ENCODE measurements at places on chromosomes 1 and 21.

DNA sequence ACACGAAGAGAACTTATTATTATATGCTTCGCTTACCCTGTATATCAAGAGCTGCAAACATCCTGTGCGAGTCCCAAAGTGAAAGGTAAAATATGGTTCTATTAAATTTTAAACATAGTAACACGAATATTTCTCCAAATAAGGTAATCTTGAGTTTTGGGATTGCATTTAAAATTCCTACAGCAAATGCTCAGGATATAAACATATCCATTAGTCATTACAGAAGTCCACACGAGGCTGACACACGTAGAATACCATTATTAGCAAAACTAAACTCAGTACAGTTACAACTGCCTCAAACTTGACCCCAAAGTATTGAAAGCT lies 282 bp upstream of the LYPLAL1 start:
- DNase-seq, result peak; percentile 85

DNA sequence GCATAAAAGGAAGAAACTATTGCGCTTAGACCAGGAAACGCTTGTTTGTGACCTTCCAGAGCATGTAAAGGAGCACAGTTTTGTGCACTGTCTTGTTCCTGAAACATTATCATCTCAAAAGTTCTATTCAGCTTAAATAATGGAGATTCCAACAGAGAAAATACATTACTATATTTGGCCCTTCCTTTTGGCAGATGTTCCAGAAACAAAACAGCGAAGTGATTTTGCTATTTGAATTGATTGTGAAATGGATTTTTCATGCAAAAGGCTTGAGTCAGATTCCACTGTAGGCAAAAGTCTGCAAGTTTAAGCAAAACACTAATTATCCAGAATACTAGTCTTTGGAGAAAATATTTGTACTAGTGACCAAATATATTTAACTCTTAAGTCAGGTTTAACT lies 80.3 kb upstream of the PTBP2 start:
- DNase-seq, result no peak

DNA sequence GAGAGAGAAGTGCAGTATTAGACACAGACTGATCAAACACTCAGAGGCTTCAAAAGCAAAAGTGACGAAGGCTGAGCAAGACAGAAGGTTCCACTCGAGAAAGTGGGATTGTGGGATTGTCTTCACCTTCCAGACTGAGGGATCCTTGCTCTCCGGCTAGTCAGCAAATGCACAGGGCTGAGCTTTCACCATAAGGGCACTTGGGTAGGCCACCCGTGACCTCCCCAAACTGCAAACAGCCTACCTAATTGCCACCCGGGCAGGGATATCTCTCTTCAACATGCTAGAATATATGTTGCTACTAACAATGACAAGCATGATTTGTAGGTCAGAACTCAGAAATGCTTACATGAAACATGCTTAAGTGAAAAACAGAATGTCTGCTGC lies 35.3 kb upstream of the RIPK4 start:
- DNase-seq, result no peak

DNA sequence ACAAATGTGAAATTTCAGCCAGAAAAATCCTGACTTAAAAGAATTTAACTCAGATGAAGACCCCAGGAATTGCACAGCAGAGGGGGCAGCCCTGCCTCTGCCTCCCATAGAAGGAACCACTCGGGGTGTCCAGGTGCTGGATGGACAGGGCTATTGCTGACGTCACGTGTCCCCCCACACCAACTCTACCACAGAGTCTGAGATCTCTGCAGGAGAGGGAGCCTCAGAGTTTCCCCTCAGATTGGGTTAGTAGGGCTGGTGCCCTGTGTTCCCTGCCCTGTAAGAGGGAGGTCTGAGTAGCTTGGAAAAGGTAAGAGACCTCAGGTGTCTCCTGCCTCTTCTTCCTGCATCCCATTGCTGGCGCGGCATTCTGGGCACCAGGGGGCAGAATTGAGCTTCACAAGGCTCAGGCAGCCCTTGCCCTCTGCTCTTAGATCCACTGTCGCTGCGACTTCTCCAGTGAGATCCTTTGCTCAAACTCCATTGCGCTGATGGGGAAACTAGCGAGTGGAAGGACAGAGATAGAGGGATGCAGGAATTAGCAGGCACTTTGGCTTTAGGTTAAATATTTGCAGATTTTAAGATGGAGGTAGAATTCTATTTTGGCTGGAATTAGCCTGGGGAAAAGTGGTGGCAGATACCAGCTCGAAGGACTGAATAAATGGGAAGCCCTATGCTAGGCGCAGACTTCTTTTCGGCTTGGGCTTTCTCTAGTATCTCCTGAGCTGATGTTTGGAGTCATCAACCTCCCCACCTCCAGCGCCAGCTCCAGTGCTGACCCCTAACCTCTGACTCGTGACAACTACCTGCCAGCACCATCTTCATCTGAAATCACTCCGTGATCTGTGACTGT lies 42.8 kb upstream of the DMBX1 start:
- DNase-seq, result peak; percentile 32

DNA sequence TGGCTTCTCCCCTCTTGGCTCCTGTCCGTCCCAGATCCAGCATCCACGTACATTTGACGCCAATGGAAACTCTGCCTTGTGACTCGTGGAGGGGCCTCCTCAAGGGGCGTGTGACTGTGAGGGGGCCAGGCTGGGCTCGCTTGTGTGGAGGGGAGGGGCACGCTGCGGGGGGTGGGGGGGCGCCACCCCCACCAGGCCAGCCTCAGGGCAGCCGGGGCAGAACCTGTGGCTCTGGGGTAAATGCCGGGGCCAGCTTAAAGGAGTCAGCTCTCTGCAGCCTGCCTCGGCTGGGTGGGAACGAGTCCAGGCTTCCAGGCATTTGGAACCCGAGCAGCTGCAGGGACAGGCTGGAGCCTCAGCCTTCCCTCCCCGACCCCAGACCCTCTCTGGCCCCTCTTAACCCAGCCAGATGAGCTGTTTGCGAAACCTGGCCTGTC lies 94.1 kb downstream of the SIK1 start:
- no peak for DNase-seq

DNA sequence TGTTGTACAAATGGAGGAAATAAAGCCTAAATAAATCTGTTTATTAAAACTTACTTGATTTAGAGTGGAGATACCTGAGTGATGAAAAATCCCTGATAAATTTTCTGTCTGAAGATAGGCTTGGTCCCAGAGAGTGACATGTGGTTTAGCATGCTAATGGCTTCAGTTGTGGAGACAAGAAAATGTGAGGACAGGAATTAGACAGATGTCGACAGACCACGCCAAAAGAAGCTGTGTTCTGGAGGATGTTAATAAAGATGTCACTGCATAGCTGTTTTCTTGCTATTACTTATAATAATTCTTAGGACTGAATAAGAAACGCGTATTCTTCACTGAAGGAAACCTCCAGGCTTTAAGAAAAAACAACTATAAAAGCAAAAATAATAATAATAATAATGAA lies 154.9 kb downstream of the OLFM3 start:
- no peak for DNase-seq

DNA sequence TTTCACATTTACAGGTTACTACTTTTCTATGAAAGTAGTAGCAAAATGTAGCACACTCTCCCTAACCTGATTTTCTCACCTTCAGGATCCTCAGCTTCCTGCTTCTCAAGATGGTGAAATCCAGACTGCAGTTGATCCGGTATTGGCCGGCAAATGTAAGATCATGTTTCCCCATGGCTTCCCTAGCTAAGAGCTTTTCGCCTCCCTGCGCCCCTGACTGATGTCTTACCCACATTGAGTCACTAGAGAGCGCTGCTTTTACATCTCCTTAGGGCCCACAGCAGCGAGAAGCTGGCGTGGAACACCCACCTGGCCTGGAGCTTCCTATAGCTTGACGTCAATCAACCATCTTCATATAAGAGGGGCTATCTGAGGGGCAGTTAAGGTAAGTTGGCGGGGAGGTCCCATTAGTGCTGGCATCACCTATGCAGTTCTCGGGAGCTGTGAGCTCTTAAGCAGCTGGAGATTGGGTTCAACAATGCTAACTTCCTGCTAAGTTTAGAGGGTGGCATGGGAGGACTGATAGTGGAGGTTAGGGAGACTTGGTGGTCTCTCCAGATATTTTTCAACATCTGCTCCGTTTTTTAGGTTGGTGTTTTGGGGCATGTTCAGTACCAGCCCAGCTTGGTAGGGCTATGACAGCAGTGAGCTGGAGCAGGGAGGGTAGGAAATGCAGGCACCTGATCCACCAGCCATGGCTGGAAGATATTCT lies 5.5 kb downstream of the PTPN7 start:
- DNase-seq, result no peak

DNA sequence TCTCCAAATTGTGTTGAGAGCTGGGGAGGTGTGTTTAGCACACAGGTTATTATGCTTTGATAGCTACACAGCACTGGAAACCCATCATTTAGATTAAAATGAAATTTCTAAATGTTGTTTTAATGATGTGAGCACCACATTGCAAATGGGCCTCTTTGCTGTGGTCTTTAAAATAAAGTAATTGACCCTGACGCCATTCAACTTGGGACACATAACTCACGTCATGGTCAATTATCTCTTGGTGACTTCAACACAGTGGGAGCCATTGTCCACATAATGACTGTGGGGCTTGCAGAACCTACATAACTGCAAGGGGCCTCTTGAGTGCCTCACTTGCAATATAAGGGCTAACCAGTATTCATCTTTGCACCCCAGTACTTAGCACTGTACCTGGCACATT lies 280.4 kb downstream of the HLX start:
- no peak for DNase-seq

DNA sequence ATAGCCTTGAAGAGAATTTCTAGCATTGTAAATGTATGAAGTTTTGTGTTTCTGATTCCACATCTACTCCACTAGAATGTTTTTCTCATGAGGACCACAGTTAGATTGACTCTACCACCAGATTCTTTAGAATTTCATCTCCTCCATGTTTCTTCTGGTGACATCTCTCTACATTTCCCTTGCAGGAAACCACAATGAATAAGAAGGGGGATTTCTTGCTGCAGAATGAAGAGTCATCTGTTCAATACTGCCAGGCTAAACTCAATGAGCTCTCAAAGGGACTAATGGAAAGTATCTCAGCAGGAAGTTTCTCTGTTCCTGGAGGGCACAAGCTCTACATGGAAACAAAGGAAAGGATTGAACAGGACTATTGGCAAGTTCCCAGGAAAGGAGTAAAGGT lies 18.6 kb downstream of the GBP6 start:
- no peak for DNase-seq

- no peak for DNase-seq
These were observed 37.9 kb downstream of the CXADR start for GRCh38 chr21:17550671-17551308.

- DNase-seq, result no peak
These were observed 1.3 kb upstream of the BLACAT1 start for GRCh38 chr1:205456868-205457745.

DNA sequence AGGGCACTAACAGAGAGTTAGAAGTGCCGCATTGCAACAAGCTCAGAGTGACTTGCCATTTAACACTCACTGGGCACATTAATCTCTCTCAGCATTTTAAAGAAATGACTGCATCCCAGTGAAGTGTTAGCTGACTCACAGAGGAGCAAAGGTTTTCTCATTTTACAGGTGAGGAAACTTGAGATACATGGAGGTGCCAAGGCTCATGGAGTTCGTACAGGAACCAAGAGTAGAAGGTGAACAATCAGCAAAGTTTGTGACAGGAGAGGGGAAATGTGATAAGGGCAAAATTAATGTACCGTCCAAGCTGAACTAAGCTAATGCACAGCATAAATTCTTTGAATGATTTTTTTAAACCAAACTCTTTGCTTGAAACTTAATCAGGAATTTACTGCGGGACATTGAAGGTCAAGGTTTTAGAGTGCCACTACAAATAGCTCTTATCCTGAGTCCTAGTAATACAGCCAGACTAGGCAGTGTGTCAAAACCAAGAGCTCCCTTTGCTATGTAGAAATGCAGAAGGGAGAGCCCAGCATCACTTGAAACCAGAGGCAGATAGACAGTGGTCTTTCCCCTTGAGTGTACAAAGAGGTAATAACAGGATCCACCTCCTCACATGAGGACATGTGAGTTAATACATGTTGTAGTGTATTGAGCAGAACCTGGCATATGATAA lies 22.4 kb upstream of the NTPCR start:
- no peak for DNase-seq

GRCh38 chr1:70583522-70583921 lies 172.5 kb downstream of the CTH start:
- DNase-seq, result no peak

GRCh38 chr1:181588631-181589030 lies 105.3 kb downstream of the CACNA1E start:
- no peak for DNase-seq

DNA sequence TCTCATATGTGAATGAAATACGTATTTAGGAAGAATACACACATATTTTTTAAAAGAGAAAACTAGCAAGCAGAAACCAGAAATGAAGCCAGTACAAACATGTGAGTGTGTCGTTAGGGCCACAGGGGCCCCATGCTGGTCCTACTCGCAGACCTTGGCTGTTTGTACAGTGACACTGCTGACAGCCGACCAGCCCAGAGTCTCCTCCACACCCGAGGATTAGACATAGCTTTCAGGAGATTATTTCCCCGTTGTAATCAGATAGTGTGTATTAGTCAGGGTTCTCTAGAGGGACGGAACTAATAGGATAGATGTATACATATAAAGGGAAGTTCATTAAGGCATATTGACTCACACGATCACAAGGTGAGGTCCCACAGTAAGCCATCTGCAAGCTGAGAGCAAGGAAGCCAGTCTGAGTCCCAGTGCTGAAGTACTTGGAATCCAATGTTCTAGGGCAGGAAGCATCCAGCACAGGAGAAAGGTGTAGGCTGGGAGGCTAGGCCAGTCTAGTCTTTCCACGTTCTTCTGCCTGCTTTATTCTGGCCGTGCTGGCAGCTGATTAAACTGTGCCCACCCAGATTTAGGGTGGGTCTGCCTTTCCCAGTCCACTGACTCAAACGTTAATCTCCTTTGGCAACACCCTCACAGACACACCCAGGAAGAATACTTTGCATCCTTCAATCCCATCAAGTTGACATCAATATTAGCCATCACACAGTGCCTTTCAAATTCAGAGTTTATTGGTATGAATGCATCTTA lies 51.2 kb downstream of the DIP2A start:
- DNase-seq, result no peak

- no peak for DNase-seq
These were observed 8.4 kb downstream of the RORC start for GRCh38 chr1:151823175-151823574.

DNA sequence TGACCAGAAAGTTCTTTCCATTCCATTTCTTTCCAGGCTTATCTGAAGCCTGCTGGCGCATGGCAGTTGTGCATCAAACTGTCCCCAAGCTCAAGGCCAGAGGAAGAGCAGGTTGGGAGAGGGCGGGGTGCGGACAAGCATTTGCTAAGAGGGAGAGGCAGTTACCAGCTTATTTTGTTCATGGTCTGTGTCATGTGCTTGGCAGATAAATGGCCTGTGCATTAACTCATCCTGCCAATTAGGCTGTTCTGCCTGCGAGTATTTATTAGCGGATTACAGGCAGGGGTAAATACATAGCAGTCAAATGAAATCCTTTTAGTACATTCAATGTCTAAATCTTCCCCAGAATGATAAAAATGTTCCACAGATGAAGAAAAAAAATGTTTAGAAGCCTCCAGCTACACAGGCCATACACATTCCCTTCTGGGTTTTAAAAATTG lies 48.9 kb upstream of the B3GALNT2 start:
- no peak for DNase-seq
